NCI-H2029 (cell line): ENCODE measurements at places on chromosomes 1 and 21.

GRCh38 chr21:28548291-28548690, 444.4 kb downstream of the LTN1 start:
- no peak for DNase-seq

GRCh38 chr1:63381741-63382140, 14.3 kb downstream of the ALG6 start:
- DNase-seq: no peak

DNA sequence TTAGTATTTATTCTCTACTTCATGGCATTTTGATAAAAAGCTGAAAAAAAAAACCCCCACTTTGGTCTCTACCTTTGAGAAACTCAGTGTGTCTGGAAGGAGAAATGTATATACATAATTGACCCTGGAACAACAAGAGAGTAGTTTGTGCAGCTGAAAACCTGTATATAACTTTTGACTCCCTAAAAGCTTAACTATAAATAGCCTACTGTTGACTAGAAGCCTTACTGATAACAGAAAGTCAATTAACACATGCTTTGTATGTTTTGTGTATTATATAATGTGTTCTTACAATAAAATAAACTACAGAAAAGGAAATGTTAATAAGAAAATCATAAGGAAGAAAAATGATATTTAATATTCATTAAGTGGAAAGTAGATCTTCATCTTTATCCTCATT, 88.0 kb downstream of the NEK7 start:
- DNase-seq: no peak

DNA sequence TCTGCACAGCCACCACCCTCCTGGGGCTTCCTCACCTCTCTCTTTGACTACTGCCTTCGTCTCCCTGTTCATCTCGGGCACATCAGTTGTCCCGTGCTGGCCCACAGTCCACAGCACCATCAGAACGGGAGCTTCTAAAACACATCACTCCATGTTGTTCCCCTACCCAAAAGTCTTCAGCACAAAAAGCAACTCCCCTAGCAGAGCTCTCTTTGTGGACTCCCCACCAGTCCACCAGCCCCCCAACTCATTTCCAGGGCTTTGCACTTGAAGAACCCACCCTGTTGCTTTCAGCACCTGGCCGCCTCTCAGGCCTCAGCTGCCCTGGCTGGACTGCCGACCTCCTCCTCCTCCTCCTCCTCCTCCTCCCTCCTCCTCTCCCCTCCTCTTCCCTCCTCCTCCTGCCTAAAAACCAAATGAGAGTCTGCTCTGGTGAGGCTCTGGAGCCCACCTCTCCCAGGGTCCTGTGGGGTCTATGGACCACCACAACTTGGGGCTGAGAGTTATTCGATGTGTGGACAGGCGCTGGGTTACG, 251.2 kb upstream of the VAMP3 start:
- no peak for DNase-seq

GRCh38 chr1:75130865-75131564, 3.2 kb upstream of the LHX8 start:
- DNase-seq: no peak

GRCh38 chr1:91345395-91346005, 59.1 kb downstream of the HFM1 start:
- no peak for DNase-seq

DNA sequence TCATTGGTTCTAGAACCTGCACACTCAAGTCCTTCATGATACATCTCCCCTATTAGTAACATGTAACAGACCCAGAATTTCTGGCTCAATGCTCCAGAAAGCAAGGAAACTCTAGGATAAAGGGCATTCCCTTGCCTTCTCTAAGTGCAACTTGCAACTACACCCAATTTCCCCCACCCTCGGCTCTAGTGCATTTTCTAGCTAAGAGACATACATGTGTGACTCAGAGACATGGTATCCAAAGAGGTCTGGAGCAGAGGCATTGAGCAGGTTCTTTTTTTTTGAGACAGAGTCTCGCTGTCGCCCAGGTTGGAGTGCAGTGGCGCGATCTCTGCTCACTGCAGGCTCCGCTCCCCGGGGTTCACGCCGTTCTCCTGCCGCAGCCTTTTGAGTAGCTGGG, 132.9 kb downstream of the ZC3H11B start:
- no peak for DNase-seq

DNA sequence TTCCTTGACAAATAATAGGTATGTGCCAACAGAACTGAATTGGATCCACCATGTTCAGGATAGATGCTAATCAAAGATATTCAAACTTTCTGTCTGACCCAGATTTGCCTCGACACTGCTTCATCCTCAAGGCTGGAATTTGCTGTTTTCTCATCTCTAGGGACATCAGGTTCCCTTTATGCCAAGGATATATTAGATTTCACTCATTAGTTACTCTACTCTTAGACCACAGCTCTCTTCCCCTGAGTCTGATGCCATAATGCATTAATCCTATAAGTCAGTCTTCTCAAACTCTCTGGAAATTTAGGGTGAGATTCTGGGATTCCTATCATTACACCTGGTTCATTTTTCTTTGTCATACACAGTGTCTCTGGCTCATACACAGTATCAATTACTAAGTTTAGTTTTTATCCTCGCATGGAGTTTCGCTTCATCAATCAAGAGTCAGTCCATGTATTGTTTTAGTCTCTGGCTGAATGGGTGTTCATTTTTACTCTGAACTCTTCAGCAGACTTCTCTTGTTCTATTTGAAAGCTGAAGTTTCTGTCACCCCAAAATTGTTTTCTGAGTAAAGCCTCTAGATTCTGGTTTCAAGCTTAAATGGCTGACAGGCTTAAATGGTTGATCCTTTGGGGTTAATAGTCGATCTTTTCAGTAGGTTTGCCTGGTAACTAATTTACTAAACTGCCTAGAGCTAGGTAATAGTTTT, 9.3 kb upstream of the DCAF6 start:
- no peak for DNase-seq

DNA sequence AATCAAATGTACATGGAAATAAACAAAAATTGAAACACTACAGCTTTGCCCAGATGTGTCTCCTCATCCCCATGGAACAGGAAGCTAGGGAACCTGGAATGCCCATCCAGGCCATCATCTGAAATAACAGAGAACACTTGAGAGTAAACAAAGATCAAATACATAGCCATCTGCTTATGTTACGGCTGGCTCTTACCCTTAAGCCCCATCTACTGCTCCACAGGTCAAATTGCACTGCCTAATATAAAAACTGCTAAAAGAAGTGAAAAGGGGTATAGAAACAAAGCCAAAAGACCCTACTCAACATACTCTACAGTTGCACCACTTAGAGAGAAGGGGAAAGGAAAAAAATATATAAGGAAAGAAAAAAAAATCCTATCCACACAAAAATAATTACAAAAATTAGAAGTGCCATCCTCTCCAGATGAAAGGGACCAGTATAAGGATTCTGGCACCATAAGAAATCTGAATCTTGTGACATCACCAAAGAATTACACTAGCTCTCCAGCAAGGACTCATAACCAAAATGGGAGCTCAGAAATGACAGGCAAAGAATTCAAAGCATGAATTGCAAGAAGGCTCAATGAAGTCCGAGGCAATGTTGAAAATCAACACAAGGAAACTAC, 26.9 kb downstream of the OR6Y1 start:
- DNase-seq: peak; percentile 22

DNA sequence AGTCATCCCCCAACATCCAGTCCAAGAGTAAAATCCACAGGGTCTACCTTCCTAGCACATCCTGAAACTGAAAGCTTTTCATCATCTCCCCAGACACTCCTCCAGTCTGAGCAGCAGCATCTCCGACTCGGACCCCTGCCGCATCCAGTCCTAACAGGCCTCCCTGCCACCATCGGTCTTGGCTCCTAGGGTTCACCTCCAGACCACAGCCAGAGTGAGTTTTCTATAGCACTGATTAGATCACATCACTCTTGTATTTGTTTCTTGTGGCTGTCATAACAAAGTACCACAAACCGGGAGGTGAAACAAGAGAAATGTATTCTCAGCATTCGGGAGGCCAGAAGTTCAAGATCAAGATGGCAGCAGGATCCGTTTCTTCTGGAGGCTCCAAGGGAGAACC, 187.8 kb downstream of the TOMM20 start:
- no peak for DNase-seq

GRCh38 chr1:154595621-154596020, 12.4 kb downstream of the ADAR start:
- DNase-seq: no peak

DNA sequence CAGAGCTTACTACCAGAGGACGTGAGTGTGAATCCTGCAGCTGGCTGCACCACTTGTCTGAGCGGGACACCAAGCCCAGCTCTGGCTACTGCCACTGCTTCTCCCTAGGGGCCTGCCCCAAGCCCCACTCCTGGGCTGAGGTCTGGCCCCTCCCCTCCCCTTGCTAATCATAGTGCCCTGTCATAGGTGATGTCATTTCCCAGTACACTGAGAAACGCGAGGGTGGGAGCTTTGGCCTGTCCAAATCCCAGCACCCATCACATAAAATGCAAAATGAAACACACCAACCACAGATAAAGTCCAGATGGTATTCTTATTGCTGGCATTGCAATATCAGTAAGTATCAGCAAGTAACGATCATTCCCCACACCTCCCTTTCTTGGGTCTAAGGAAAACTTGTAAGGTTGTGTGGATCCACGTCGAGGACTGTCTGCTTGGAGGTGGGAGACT, 77.7 kb downstream of the TOMM20 start:
- DNase-seq: no peak

DNA sequence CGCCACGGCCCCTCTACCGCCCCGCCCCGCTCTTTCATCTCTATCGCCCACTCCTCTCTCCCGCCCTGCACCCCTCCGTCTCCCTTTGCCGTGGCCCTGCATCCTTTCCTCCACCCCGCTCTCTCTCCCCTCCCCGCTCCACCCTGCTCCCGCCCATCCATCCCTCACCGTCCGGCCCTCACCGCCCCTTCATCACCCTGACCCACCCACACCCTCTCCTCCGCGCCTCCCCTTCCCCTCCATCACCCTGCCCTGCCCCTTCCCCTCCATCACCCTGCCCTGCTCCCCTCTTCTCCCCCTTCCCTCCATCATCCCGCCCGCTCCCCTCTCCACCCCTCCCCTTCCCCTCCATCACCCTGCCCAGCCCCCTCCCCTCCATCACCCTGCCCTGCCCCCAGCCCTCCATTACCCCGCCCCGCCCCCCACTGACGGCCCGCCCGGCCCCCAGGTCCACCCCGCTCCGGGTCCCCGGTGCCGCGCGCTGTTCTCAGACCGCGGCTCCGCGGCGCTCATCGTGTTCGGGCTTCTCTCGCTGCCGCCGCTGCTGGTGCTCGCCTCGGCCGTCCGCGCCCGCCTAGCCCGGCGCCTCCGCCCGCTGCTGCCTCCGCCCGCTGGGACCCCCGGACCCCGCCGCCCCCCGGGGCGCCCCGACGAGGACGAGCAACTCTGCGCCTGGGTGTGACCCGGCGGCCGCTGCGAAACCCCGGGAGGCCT, 6.2 kb upstream of the ANKRD65 start:
- no peak for DNase-seq

DNA sequence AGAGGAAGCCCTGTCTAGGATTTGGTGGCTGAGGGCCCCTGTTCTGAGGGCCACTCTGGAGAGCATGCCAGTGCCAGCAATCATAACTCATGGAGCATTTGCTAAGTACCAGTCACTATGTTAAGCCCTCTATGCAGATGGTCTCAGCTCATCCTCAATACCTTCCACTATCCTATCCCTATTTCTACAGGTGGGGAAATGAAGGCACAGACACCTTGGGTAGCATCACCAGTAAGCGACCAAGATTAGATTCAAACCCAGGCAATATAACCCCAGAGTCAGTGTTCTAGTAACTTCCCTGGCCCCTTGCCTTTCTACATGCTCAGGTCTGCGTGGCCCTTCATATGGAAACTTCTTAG, 7.9 kb upstream of the NBPF1 start:
- DNase-seq: no peak

- no peak for DNase-seq
Observed at GRCh38 chr1:43982241-43982640, 3.2 kb downstream of the B4GALT2 start.

GRCh38 chr1:234479310-234479559, 256 bp upstream of the TARBP1 start:
- DNase-seq: no peak

- DNase-seq: no peak
Observed at GRCh38 chr1:233016798-233017197, 66.4 kb downstream of the NTPCR start.

DNA sequence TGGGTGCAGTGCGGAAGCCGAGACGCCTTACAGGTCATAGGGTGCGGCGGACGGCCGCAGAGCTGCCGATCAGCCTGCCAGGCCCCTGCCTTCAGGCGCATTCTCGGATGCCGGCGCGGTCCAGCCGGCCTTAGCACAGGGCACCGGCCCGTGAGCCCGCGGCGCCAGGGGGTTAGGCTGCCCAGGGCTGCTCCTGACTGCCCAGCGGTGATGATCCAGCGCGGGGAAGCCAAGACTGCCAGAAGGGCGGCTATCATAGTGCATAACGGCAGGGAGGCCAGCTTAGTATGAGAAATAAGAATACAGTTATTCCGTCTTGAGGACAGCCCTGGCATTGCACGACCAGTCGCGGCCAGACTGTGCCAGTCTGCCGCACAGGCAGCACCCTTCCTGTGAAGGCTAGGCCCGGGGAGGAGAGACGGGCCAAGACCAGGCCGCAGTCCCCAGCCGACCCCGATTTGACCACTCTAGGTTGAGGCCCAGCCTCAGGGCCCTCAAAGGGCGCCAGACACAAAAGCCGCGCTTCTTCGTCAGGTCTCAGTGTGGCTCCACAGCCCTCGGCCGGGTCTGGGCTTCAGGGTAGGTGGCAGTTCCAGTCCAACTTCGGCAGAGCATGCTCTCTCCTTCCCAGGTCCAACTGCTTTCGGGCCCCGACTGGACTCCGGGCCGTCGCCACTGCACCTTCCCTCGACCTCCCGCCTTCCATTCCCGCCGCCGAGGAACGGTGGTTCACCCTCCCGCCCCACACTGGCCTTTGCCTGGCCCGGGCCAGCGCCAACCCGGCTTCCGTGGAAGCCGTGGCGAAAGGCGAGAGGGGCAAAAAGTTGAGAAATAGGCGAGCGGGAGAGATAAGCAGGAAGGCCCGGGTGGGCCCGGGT, 829 bp downstream of the ALX3 start:
- DNase-seq: no peak

GRCh38 chr1:167491586-167492461, 26.5 kb downstream of the CD247 start:
- DNase-seq: no peak

DNA sequence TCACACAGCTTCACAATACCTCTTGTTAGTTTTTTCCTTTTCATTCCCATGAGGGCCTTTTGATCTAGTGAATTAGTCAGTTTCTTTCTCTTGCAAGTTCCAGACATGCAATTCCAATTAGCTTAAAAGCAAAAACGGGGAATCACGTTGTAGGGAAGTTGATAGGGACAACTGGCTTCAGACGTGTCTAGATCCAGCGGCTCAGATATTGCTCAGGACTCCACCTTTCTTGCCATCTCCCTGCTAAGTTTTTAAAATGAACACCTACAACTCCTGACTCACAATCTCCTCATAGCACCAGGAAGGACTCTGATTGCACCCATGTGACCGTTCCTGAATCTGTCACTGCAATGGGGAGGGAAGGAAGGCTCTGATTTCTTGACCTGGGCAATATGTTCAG, 63.8 kb upstream of the ARHGAP29 start:
- DNase-seq: no peak

- DNase-seq: no peak
Observed at GRCh38 chr1:241396747-241397681, 40.0 kb upstream of the RGS7 start.

GRCh38 chr1:19182223-19182622, 27.8 kb downstream of the UBR4 start:
- DNase-seq: no peak

- no peak for DNase-seq
Observed at GRCh38 chr21:46077674-46078101, 20.2 kb upstream of the COL6A2 start.
